Urothelium cell line (cell line): ENCODE measurements at places on chromosomes 13 and 19.

DNA sequence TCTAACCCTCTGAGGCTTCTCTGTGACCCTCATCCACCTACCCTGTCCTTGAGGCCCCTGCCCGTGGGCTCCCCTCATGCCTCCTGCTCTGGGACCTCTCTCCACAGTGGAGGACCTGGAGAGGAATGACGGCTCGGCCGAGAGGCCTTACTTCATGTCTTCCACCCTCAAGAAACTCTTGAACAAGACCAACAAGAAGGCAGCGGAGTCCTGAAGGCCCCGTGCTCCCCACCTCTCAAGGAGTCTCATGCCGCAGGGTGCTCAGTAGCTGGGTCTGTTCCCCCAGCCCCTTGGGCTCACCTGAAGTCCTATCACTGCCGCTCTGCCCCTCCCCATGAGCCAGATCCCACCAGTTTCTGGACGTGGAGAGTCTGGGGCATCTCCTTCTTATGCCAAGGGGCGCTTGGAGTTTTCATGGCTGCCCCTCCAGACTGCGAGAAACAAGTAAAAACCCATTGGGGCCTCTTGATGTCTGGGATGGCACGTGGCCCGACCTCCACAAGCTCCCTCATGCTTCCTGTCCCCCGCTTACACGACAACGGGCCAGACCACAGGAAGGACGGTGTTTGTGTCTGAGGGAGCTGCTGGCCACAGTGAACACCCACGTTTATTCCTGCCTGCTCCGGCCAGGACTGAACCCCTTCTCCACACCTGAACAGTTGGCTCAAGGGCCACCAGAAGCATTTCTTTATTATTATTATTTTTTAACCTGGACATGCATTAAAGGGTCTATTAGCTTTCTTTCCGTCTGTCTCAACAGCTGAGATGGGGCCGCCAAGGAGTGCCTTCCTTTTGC lies 10.8 kb upstream of the ILF3 start:
- DNase-seq, result no peak

DNA sequence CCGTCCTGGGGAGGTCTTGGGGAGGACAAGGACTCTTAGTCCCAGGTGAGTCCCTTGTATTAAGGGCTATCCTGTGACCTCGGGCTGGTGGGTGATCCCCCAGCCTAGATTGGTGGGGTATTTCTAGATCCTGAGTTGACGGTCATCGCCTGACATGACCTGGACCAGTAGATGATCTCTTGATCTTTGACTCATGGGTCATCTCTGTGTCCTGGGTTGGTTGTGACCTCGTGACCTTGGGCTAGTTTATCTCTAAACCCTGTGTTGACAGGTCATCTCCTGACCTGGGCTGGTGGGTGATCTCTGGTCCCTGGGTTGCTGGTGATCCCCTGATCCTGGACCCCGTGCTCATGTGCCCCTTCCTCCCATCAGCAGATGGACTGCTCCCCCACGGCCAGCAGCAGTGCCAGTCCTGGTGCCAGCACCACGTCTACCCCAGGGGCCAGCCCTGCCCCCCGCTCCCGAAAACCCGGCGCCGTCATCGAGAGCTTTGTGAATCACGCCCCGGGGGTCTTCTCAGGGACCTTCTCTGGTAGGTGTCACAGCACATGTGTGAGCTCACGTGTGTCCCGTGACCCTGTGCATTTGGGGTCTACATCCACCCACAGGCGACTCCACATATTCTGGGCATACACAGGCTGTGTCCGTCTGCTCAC lies 6.3 kb downstream of the MIDN start:
- no peak for DNase-seq

GRCh38 chr13:42494157-42494556 lies 79.8 kb upstream of the TNFSF11 start:
- no peak for DNase-seq

DNA sequence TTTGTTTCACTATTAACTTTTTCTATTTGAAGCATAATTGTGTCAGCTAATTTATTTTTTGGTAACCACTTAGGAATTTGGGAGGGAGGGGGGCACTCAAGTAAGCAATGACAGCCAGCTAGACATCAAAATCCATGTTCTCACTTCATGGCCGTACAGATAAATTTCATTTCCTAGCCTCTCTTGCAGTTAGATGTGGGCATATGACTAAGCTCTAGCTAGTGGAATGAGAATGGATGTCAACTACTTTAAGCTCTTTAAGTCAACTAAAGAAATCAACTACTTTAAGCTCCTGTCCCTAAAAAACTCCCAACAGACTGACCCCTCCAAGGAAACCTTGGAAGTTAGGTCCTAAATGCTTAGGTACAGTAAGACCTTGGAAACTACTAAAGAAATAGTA lies 92.0 kb downstream of the KCNRG start:
- no peak for DNase-seq

DNA sequence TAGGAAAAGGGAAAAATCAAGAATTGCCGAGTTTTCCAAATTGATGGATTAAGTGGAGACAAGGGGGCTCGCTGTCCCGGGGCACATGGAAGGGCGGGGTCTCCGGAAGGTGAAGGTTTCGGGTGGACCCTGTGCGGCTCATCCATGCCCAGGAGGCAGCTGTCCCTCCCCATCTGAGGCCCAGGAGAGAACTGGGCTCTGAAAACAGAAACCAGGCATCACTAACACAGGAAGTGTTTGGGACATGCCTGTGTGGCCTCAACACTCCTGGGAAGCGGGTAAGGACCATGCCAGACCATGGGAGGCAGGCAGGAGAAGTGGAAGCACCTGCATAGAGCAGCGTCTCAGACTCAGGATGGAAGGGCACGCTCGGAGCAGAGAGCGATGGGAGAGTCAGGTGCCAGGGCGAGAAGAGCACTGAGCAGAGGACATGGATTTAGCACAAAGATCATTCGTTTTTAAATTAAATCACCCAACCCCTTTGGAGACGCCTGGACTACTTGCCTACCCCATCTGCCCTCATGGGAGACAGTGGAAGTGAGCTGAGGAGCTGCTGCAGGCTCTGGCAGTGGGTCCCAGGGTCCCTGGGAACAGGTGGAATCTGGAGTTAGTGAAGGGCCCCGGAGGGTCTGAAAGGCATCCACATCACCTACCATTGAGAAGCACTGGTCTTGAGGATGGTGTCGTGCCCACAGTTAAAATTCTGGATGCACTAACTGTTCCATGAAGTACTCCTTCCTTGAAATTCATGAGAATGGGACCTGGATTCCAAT lies 183.2 kb upstream of the SOX1 start:
- no peak for DNase-seq

- DNase-seq, result no peak
Measured at GRCh38 chr19:34323433-34324204, 41.4 kb upstream of the GPI start.

DNA sequence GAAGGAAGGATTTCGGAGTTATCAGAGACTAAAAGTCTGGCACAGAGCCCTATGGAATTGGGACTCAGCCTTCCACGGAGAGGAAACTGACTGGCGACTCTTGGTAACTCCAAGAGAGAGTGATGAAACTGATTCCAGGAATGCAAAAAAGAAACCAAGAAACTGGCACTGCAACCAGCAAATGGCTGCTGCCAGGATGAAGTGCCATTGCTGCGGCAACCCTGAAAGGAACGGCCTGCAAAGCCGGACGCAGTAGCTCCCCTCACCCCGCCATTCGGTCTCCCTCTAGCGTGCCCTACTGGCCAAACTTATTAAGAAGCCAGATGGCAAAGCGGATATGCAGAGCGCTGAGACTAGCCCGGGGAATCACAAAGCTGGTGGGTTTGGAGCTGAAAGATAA lies 236.0 kb downstream of the PCDH9 start:
- peak; percentile 70 for DNase-seq

- DNase-seq, result no peak
Measured at GRCh38 chr19:15101479-15102082, 5.6 kb upstream of the SYDE1 start.

DNA sequence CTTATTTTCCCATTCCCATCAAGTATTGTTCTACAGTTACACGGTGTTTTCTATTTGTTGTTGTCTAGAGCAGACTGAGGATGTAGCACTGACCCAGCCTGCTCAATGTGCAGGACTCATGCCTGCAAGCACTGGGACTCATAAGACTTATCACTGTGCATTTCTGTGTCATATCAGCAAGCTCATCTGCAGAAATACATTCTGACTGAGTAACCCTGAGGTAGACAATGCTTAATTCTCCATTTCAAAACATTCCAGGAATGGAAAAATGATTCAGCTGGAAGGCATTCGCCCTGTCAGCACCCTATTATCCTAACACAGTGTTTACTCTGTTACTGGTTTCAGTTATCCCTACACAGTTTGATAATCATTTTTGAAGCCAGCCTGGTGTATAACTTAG lies 2506.4 kb downstream of the PCDH9 start:
- DNase-seq, result peak; percentile 43

GRCh38 chr13:20703780-20704458 lies 420 bp downstream of the IL17D start:
- DNase-seq, result peak; percentile 87

GRCh38 chr13:106649495-106649894 lies 81.6 kb upstream of the ARGLU1 start:
- DNase-seq, result peak; percentile 20

- DNase-seq, result no peak
Measured at GRCh38 chr19:47826800-47827199, 5.1 kb downstream of the CRX start.

GRCh38 chr13:69213396-69213795 lies 894.2 kb upstream of the ATXN8OS start:
- no peak for DNase-seq

DNA sequence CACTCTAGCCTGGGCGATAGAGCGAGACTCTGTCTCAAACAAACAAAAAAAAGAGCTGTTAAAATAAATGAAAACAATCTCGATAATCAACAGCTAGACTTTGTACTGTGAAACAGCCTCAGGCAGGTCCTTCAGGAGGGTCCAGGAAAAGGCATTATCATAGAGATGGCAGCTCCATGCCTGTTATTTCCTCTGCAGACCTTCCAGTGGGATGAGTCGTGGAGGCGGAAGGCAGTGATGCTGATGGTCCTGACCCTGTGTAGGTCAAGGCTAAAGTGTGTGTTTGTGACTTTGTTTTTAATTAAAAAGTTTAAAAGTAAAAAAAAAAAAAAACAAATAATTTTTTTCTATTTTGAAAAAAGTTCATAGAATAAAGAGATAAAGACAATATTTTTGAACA lies 117.4 kb downstream of the TNFRSF19 start:
- DNase-seq, result no peak

- DNase-seq, result no peak
Measured at GRCh38 chr19:49690656-49691242, at the start of gene CPT1C. TSS of gene CPT1C (plus strand) at chr19:49691116. CDS start at chr19:49692253, 1,137 bp downstream.

DNA sequence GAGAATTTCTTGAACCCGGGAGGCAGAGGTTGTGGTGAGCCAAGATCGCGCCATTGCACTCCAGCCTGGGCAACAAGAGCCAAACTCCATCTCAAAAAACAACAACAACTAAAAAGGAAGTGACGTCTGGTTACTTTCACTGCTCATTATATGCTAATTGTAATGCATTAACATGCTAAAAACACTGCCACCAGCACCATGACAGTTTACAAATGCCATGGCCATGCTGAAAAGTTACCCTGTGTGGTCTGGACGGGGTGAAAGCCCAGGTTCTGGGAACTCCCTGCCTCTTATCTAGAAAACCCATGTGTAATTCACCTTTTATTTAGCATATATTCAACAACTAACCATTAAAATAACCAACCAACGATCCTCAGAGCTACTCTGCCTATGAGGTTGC lies 28.1 kb downstream of the CPT1C start:
- DNase-seq, result no peak

GRCh38 chr19:23070353-23071146 lies 46.3 kb upstream of the ZNF730 start:
- no peak for DNase-seq

- DNase-seq, result no peak
Measured at GRCh38 chr13:98749501-98749900, 3.0 kb downstream of the SLC15A1 start.

GRCh38 chr19:44202470-44202869 lies 9.9 kb upstream of the ZNF227 start:
- DNase-seq, result no peak

DNA sequence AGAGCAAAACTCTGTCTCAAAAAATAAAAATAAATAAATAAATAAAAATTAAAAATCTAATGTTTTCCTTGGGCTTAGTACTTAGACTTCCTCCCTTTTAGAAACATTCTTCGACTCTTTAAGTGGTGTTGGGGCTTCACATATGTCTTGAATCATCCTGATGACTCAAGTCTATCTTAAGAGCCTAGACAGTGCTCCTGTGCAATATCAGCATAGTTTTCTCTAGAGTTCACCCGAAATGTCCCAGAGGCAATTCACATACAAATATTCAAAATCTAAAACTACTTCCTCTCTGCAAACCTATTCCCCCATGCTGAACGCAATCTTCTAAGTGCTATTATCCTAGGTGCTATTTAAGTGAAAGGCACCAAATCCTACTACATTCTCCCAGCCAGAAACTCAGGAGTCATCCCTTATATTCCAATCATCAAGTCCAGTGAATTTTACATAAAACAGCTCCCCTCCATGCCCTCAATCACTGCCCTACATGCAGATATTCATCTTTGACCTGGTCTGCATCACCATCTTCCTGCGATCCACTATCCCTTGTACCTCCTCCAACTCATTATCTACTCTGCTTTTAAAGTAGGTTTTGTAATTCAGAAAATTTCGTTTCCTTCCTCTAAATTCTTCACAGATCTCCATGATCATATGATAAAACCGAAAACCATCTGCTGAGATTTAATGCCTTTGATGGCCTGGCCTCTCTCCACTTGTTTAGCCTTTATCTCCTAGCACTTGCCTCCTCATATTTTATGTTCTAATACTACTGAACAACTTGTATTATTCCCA lies 102.7 kb downstream of the ELF1 start:
- no peak for DNase-seq

GRCh38 chr19:1252221-1252820 lies 3.9 kb downstream of the MIDN start:
- peak; percentile 49 for DNase-seq

GRCh38 chr13:78160793-78161192 lies 242.2 kb upstream of the EDNRB start:
- peak; percentile 32 for DNase-seq

DNA sequence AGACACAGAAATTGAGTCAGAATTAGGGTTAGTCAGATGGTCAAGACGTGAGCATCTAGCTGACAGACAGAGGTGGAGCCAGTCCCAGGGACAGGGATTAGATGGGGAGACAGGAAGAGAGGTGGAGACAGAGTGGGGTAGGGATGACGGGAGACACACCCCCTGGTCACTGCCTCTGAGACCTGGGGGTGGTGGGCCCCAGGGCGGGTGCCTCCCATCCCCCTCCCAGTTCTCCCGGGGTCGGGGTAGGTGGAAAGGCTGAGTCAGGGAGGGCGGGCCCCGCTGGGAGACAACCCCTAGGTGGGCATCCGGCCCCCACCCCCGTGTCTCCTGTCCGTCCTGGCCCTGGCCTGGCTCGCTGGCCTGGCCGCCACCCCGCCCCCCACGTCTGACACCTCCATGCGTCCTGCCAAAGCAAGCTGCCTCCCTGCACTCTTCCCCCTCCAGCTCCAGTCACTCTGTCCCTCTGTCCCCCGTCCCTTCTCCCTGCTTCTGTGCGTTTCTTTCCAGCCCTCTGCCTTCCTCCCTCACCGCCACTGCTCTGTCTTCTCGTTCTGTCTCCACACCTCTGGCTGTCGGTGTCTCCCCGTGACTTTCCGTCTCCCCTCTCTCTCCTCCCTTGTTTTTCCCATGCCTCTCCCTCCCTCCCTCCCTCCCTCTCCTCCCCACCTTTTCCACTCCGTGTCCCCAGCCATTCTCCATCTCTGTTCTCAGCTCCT lies 15.1 kb downstream of the CCDC97 start:
- peak; percentile 65 for DNase-seq

- peak; percentile 39 for DNase-seq
Measured at GRCh38 chr19:5828661-5829566, 10.6 kb downstream of the FUT6 start.

GRCh38 chr13:93750676-93751075 lies 524.1 kb downstream of the GPC6 start:
- no peak for DNase-seq

GRCh38 chr19:54518844-54519243 lies 16.2 kb downstream of the LAIR2 start:
- peak; percentile 77 for DNase-seq
